Stimulated activated CD8-positive, alpha-beta memory T cell treated with anti-CD3 and anti-CD28 coated beads, Interleukin-2, amount 100 ng/mL, for 1 hour (primary cell): ENCODE measurements at places on chromosomes 3 and 15.

- DNase-seq, result no peak
These were observed 86.3 kb upstream of the TCF12 start for GRCh38 chr15:56832125-56832524.

- DNase-seq, result no peak
These were observed 22.8 kb downstream of the IL17RD start for GRCh38 chr3:57142411-57142723.

- no peak for DNase-seq
These were observed 6.1 kb upstream of the KBTBD12 start for GRCh38 chr3:127908951-127909350.

DNA sequence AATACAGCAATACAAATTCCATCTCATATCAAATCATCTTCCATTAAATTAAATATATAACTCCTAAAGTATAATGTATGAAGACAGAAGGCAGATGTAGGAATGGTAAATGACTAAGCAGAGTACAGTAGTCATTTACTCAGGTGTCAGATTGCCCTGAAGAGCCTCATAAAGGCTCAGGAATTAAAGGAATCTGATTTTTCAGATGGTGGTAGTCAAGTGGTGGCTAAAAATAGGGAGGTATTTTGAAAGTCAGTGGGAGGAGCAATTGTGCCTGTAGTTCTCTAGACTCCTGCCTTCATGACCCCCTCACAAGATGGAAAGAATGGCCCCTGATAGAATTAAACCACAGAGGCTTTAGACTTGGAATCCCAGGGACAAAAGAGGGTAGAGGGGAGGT, 142.7 kb upstream of the SYNPR start:
- DNase-seq, result no peak

GRCh38 chr15:22988811-22989210, 8.6 kb upstream of the CYFIP1 start:
- DNase-seq, result no peak

DNA sequence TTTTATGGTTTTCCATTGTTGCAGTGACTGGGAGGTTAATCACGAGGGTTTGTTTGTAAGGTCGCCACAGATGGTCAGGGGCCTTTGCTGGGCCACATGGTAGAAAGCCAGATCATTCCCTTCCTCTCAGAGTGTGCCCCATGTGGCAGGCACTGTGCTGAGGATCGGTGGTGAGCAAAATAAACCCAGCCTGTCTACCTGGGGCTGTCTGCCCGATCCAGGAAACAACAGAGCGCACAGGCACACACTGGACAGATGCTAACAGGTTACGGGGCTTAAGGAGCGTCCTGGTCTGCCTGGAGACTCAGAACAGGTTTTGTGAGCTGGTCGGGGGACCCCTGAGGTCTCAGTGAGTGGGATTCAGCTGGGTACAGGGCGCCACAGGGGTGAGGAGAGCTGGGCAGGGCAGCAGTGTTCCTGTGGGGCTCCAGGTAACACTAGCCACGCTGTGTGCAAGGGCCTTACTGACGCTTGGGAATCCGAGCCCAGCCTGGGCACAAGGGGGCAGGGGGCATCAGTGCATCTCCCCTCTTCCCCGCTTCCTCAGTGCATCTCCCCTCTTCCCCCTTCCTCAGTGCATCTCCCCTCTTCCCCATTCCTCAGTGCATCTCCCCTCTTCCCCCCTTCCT, 136.4 kb downstream of the DNAJB8 start:
- DNase-seq, result no peak
